Ascending aorta (tissue), 2 donors: ENCODE measurements at places on chromosomes 7 and 10.

DNA sequence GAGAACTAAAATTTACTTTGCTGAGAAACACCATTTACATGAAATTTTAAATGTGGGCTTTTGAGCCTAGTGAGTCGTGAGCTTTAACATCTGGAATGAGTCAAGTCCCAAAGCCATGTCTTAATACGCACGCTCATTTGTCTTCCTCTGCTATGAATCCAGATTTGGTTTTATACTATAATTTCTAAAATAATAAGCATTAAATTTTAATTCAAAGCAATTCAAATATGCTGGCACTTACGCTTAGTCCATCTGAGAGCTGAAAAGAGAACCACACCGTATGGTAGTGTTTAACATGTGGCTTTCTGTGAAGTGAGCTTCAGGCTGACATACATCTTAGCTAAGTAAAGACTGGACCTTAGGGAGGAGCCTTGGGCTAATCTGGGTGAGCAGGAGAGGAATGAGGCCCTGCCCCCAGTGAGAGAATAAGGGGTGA lies 52.2 kb downstream of the CUBN start:
- DNase-seq: no peak

- DNase-seq: no peak
Measured at GRCh38 chr7:95340491-95340890, 16.2 kb upstream of the PON1 start.

DNA sequence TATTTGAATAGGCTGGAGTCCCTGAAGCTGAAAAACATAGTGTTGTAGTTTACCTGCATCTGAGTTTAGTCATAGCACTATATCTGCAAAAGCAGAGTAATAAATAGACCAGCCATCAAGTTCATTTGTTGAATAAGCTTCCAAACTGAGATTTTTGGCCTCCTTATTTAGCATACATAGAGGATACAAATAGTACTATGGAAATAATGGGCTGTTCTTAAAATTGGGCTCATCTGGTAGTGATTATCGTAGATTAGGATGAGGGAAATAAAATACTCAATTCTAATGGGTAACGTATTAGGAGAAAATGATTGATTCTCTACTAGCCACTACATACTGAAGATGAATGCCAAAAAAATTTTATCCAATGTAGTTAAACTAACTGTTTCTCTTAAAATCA lies 41.4 kb upstream of the TMEM196 start:
- DNase-seq: no peak

DNA sequence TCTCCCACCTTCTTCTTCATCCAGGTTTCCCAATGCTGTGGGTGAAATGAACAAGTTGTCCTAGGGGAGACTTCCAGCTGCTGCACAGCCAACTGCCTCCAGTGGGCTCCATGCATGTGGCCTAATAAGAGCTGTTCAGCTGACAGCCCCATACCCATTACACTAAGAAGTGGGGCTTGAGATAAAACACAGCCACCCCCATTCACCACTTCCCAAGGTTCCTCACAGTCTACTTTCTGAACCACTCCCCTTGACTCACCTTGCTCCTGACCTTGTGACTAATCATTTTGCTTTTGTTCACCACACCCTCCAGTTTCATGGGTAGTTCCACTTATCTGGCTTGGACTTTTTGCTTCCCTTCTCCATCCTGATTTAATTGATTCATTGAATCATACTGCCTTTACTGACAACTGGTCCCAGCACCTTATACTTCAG lies 119.3 kb downstream of the CABCOCO1 start:
- no peak for DNase-seq

DNA sequence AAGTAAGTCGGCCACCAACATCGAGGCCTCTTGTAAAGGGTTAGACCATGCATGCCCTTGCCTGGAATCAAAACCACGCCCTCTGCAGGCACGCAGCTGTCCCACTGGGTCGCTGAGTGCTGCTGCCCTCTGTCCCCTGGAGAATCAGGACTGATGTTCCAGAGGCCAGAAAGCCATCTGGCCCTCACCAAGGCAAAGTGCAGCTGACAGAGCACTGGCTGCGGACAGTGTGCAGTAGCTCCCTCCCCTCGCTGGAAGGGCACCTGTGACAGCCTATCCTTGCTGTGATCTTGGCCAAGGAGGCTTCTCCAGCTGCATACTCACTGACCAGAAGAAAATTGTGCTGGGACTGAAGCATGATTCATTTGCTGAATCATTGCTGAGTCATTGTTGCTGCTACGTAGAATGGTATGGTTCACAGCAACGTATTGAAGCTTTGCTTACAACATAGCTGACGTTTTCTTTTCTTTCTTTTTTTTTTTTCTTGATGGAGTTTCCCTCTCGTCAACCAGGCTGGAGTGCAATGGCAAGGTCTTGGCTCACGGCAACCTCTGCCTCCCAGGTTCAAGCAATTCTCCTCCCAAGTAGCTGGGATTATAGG lies 30.4 kb downstream of the DDC start:
- DNase-seq: no peak

- DNase-seq: no peak
Measured at GRCh38 chr7:81993186-81993585, 223.3 kb upstream of the HGF start.

GRCh38 chr10:69682955-69683474 lies 53.0 kb downstream of the FAM241B start:
- no peak for DNase-seq

DNA sequence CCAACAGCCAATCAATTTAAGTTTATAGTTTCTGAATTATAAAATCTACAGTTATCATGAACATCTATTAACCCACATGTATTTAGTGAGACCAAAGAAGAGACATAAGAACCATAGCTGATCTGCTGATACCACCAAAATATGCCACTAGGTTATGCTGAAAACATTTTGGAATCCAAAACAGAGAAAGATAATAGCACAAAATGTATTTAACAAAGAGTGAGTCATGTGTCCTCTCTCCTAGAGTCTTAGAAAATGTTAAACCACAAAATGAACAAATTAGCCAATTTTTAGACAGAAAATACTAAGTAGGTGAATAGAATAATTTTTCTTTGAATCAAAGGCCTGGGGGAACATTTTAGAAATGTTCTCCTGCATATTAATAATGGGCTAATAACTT lies 527.5 kb downstream of the GPAM start:
- DNase-seq: no peak

DNA sequence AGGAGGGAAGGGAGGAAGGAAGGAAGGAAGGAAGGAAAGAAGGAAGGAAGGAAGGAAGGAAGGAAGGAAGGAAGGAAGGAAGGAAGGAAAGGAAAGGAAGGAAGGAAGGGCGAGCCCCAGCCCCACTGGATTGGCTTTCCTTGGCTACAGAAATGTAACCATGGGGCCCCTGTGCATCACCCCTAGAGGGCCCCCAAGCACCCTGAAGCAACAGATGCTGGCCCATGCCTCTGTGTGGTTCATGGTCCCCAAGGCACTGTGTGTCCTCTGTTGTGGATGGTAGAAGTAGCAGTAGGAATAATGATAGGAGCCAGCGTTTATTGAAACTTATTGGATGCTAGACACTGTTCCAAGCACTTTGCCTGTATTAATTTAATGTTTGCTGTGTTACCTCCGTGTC lies 116.6 kb upstream of the MACROH2A2 start:
- DNase-seq: no peak

DNA sequence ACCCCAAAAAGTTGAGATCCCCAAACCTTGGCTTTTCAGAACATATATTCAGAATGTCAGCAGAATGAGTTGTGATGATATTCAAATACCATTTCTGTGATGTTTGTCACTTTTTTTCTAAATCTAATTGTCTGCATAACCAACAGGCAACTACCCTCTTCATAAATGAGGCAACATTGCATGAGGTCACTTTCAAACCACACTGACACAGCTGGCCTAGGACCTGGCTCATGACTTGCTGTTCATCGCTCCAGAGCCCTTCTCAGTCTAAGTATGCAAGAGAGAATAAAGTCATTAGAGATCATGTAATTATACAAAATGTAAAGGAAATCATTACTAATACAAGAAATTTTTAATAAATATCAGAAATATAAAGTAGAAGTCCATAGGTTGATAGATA lies 681.9 kb downstream of the GRM8 start:
- no peak for DNase-seq

GRCh38 chr10:102927311-102928010 lies 9.4 kb downstream of the CNNM2 start:
- no peak for DNase-seq

GRCh38 chr7:105352018-105352612 lies 36.6 kb downstream of the SRPK2 start:
- DNase-seq: peak; percentile 78

DNA sequence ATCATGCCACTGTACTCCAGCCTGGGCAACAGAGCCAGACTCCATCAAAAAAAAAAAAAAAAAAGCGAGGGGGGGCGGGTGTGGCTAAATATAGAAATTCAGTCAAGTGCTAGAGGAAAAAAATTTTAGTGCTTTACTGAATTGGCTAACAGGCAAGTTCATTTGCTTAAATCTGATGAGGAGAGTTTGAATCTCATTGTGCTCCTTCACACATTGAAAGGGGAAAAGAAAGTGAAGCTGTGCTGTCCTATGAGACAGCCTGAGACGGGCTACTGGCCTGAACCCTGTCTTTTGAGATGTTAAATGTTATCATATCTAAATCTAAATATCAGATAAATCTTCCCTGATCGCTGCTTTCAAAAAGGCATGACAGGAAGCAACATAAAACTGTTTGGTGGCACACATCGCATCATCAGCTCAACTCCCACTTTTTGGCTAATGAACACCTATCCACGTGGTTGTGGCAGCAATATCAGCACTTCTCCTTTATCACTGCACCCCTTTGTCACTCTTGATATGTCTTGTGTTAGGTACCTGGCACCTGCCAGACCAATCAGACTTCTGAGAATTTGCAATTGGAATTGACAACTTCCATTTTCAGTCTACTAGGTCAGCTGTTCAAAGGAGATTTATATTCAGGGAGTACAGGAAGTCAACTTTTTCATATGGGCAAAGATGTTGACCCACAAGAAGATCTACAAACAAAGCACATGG lies 14.0 kb upstream of the IFIT1B start:
- DNase-seq: no peak

- DNase-seq: no peak
Measured at GRCh38 chr7:142176901-142177300, 65.4 kb downstream of the MGAM2 start.

GRCh38 chr10:15451137-15452094 lies 80.3 kb upstream of the FAM171A1 start:
- no peak for DNase-seq

DNA sequence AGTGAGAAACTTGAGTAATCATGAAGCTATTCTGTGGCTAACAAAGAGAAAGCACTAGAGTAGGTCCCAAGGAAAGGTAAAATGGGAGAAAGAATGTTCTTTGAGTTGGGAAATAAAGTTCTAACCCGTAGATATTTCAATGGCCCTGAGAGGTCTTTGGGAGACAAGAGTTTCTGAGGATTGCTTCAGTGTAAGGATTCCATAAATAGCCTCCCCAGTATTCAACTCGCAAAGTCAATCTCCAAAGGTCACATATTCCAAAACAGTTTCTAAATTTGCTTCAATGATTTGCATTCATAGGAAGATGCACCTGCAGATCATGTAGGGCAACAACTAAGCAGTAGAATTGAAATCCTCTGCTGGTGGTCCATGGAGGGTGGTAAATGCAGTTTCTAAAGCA lies 238.5 kb downstream of the TMEM178B start:
- no peak for DNase-seq

GRCh38 chr7:139683137-139683921 lies 94.5 kb downstream of the HIPK2 start:
- DNase-seq: no peak

DNA sequence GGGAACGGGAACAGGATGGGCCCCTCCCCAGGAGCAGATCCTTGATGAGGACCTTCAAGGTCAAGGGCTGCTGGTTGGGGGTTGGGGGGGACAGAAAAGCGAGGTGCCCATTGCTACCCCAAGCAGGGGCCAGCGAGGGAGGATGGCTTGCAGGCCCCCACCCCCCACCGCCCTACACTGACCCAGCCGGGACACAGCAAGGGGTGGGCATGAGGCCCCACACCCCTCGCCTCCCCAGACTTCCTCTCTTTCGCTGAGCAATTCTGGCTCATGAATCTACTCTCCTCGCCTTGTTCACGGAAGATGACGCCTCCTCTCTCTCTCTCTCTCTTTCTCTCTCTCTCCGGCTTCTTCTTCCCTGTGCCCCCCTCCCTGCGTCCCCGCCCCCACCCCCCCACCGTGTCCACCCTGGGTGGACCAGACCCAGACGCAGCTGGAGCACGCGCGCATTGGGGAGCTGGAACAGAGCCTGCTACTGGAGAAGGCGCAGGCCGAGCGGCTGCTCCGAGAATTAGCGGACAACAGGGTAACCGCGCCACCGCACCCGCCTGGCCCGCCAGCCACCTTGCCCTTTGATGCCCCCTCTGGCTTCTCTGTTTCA lies 81.1 kb upstream of the GTF2IRD1 start:
- DNase-seq: no peak

DNA sequence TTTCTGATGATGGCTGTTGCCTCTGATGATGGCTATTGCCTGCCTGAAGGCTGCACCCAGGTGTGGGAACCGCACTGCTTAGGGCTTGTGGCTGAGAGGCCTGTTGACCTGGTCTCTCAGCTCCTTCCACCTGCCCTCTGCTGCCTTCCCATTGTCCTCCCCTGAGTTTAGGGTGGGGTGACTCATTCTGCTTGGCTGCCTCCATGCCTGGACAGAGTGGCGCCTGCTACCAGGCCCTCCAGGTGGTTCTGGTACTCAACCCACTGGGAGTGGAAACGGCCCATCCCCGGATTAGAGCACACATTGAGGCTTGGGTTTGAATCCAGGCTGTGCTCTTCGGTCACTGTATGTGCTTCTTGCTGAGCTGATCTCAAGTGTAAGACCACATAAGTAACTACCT lies 120.6 kb downstream of the SEM1 start:
- DNase-seq: no peak

GRCh38 chr7:96899108-96899507 lies 106.2 kb upstream of the DLX6 start:
- no peak for DNase-seq

- no peak for DNase-seq
Measured at GRCh38 chr10:35089611-35090161, 455 bp downstream of the CUL2 start.

DNA sequence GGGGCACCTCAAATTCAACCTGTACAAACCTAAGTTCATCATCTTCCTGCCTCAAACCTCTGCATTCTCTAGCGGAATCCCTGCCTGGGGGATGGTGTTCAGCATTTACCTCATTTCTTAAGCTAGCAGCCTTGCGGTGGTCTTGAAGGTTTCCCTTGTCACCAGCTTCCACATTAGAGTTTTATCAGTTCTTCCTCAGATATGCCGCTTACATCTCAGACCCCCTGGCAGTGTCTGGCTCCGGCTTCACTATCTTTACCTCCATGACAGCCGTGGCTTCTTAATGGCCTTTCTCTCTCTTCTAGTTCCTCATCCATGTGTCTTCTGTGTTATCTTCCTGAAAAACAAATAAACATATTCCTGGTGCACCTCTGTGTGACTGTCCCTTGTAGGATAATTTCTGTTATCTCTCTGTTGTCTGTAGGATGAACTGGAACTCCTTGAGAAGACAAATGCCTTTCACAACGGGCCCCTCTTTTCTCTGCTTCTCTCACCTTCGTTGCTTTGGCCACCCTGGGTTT lies 101.1 kb upstream of the BMPER start:
- no peak for DNase-seq

- peak; percentile 50 for DNase-seq
Measured at GRCh38 chr10:100972904-100973535, 3.7 kb downstream of the SEMA4G start.

- DNase-seq: no peak
Measured at GRCh38 chr10:97849103-97849686, 448 bp upstream of the GOLGA7B start.

GRCh38 chr7:22476824-22477223 lies 23.2 kb downstream of the STEAP1B start:
- no peak for DNase-seq
